ENCODE measurements at places on chromosomes 12 and 14. TPM values are rescaled to one million over a fixed set of nuclear protein-coding genes. Genes with fewer than 3 reads are reported as not detected.

KLRC1 gene
- total RNA-seq, result 0.21 TPM

MANSC4 gene
- total RNA-seq, result not detected

VPS33A gene
- total RNA-seq, result 24.8 TPM

MGST1 gene
- not detected for total RNA-seq

KRT74 gene
- total RNA-seq, result not detected

CCDC177 gene
- not detected for total RNA-seq

PTPRO gene
- 0.49 TPM for total RNA-seq

SYT1 gene
- not detected for total RNA-seq

SOAT2 gene
- total RNA-seq, result 0.79 TPM

SYT10 gene
- not detected for total RNA-seq

SCNN1A gene
- total RNA-seq, result not detected

DCP1B gene
- 16.1 TPM for total RNA-seq

PIWIL1 gene
- total RNA-seq, result not detected

Measured in activated CD4-positive, alpha-beta T cell treated with anti-CD3 and anti-CD28 coated beads for 36 hours (primary cell).